HS-27A (cell line): ENCODE measurements at places on chromosomes 3 and 15.

DNA sequence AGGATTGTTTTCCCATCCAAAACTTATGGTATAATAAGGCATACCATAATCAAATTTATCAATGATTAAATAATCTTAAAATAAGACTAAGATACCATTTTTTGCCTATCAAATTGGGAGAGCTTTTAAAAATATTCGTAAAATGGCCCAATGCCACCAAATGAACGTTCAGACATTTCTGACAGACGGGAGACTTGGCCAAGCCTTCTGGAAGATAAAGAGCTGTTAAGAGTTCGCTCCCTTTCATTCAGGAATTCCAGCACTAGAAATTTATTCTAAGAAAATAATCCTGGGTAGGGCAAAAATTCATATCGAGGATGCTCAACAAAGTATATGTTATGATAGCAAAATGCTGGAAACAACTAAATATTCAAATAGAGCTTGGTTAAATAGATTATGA lies 85.6 kb upstream of the NEO1 start:
- no peak for DNase-seq

GRCh38 chr15:41462084-41462795 lies 31.4 kb upstream of the ITPKA start:
- no peak for DNase-seq

- peak; percentile 71 for DNase-seq
Observed at GRCh38 chr3:50600841-50601591, 10.6 kb downstream of the CISH start.

- DNase-seq, result no peak
Observed at GRCh38 chr3:69241769-69242168, 119.4 kb upstream of the LMOD3 start.

GRCh38 chr3:29594261-29594660 lies 313.4 kb downstream of the RBMS3 start:
- DNase-seq, result no peak

DNA sequence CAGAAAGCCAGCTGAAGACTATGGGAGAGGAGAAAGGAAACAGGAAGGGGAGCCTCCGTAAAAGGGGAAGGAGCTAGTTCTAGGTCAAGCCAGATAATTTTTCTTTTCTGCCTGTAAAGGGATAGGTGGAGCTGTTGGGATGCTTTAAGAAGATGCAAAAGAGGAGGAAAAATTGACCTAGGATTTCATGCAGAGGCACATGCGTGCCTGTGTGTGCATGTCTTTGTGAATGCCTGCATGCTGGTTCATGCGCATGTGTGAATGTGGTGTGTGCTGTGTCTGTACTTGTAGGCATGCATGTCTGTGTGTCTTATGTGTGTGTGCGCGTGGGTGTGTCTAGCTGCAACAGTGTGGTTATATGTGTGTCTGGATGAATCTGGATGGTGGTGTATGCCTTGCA lies 27.3 kb downstream of the CCDC33 start:
- no peak for DNase-seq

- no peak for DNase-seq
Observed at GRCh38 chr3:115638991-115639390, 15.7 kb downstream of the GAP43 start.

- DNase-seq, result no peak
Observed at GRCh38 chr3:24020036-24020691, 75.1 kb downstream of the NR1D2 start.

GRCh38 chr3:15659254-15659975 lies 57.9 kb downstream of the BTD start:
- no peak for DNase-seq

DNA sequence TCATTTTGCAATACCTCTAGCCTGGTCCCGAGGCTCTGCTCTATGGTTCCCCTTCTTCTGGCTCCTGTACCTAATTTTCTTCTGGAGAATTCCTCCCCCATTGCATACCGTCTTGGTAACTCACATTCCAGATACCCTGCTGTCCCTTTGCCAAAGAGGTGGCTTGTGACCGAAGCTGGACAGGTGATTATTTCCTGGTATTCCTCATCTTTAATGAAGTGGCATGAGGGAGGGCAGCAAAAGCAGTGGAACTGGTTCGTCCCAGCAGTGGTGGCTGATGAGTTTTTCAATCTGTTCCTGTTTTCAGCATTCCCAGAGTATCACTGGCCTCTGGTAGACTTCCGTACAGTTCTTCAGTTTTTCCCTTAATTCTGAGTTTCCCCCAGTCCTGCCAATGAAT lies 186.2 kb upstream of the CADPS start:
- no peak for DNase-seq

DNA sequence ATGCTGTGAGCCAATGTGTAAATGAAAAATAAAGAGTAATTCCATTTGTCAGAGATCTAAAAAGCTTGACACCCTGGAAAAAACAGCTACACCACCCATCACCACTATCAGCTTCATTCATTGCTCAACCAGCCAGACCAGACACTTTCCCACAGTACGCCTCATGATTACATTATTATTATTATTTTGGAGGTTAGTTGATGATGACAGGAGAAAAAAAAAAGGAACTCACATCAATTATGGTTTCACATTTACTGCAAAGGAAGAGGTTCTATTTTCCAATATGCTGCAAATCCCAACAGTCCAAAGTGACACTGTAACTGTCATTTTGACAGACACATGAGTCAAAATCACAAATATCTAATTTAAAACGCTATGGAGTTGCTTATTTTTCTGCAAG lies 134.7 kb upstream of the TSC22D2 start:
- DNase-seq, result no peak

GRCh38 chr3:123658118-123658851 lies 73.4 kb upstream of the HACD2 start:
- DNase-seq, result no peak

DNA sequence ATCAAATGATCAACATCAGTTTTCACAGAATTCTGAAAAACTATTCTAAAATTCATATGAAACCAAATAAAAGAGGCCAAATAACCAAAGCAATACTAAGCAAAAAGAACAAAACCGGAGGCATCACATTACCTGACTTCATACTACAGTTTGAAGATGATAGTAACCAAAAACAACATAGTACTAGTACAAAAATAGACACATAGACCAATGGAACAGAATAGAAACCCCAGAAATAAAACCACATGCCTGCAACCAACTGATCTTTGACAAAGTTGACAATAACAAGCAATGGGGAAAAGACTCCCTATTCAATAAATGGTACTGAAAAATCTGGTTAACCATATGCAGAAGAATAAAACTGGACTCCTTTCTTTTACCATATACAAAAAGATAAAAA lies 75.7 kb upstream of the FXR1 start:
- DNase-seq, result no peak

- DNase-seq, result peak; percentile 91
Observed at GRCh38 chr15:60390871-60391501, 6.8 kb downstream of the ANXA2 start.

- DNase-seq, result no peak
Observed at GRCh38 chr15:43105077-43105736, 631 bp downstream of the UBR1 start.

GRCh38 chr3:33317963-33318709 lies 40.9 kb downstream of the FBXL2 start:
- DNase-seq, result no peak

DNA sequence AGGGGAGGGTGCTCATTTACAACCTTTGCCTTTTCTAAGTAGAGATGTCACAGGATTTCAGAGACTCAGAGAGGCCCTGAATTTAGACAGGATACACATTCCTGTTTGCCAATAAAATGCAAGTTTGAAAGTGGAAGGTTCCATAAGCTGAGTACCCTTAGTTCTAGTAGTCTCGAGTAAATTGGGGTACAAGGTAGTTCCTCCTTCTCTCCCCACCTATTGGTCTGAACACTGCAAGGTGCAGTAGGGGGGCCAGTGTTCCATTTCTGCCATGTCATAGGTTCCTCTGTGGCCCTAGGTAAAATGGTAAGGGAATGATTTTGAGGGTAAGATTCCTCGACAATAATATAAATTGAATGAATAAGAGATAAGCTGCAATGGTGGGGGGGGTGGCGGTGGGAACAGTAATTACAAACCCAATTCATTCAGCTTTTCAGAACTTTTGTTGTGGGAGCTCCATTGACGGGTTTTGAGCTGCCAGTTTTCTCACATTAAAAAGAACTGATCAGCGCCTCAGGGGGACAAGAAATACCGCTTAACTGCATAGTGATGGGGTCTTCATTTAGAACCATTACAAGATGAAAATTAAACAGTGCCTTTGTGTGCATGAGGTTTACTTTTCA lies 5.9 kb downstream of the SOX2 start:
- DNase-seq, result no peak

GRCh38 chr15:38253351-38253781 lies 730 bp downstream of the SPRED1 start:
- DNase-seq, result no peak

- DNase-seq, result no peak
Observed at GRCh38 chr3:165056510-165056909, 21.8 kb downstream of the SI start.

DNA sequence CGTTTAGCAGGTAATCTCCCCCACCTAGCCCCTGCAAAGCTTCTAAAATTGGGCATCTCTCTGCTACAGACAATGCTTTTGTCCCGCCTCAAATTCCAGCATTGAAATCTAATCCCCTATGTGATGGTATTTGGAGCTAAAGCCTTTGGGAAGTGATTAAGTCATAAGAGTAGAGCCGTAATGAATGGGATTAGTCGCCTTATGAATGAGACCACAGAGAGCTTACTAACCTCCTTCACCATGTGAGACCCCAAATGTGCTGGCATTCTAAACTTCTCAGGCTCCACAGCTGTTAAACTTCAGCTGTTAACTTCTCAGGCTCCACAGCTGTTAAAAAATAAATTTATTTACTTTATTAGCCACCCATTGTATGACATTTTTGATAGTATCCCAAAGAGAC lies 374.2 kb upstream of the BCHE start:
- no peak for DNase-seq

GRCh38 chr3:58258392-58259055 lies 20.9 kb downstream of the ABHD6 start:
- DNase-seq, result no peak

- DNase-seq, result no peak
Observed at GRCh38 chr15:29471757-29472156, 202.1 kb upstream of the NSMCE3 start.

DNA sequence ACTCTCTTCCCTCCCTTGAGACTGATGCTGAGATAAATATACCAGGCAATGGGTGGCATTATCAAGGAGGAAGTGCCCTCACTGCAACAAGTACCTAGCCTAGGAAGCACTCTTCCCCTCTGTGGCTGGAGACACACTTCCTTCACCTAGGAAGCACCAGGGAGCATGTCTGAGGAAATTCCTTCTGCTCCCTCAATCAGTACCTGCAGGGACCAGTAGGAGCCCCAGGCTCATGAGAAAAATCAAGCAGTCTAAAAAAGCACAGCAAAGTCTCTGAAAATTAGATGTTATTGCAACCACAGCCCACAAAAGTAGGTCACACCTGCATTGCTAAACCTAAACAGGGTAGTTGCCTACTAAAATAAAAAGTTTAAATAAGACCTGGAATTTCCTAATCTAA lies 78.2 kb upstream of the TRPM1 start:
- DNase-seq, result no peak

GRCh38 chr3:6089780-6090179 lies 771.1 kb upstream of the GRM7 start:
- DNase-seq, result no peak

DNA sequence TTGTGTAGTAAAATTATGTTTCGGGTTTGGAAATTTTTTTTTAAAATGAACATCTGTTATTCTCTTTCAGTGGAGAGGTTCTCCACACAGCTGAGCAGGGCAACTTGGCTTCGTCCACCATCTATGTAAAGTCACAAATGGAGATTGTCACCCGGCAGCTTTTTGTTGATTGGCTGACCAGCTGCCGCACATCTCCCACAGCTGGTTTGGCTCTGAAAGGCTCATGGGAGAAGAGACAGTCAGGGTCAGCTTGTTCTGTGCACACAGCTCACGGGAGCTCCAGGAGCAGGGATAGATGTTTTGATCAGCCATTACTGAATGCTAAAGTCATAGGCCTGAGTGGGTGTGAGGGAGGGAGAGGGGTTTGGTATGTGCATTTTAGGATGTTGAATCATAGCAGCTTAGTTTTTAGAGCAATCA lies 12.9 kb upstream of the CCDC80 start:
- DNase-seq, result no peak

DNA sequence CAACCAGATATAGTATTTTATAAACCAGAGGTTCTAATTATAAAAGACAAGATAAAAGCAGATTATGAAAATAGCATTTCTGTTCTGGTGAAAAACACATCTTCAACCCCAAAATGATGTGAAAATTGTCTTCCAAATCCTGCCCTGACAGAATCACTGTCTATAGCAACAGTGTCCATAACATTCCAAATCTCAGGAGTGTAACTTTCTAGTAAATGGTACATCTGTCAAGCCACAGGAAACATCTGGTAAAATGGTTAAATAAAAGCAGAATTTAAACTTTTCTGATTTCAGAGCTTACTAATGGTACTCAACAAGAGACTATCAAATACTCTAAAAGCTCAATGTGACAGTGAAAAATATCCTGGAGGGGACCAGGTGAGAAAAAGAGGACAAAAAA lies 60.5 kb downstream of the VGLL4 start:
- no peak for DNase-seq

- DNase-seq, result peak; percentile 38
Observed at GRCh38 chr3:158105119-158105709, 1.0 kb downstream of the SHOX2 start.

DNA sequence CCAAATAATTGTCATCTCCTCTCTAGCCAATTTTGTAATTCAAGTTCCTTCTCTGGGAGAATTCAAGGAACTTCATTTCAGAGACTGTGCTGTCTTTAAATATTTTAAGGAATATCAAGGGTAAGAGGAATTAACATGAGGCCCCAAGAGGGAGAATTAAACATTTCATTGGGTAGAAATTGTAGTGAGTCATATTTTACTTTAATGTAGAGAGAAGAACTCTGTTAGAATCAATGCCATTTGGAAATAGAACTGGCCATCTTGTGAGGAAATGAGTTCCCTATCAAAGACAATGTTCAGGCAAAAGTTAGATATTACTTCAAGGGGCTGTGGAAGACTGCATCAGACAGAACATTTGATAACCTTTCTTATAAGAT lies 43.5 kb upstream of the TP63 start:
- DNase-seq, result no peak

GRCh38 chr15:74174219-74174957 lies 878 bp downstream of the ISLR start:
- no peak for DNase-seq

GRCh38 chr15:100783291-100783690 lies 96.3 kb upstream of the ALDH1A3 start:
- DNase-seq, result no peak

DNA sequence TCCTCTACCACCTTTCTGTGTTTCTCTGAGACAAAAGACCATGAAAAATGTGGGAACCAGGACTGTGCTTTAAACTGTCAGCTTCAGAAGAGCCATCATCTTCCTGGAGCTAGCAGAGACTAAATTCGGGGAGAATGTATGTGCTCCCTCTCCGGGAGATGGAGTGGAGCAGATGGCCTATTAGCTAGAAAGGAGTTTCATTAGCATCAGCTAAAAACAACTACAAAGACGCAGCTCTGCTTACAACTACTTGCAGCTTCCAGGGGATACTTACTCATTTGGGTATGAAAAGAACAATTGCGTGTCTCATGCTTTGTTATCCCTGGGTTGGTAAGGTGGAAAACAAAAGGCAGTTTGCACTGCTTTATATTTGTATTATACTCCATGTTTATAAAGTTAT lies 159.6 kb downstream of the MFSD1 start:
- DNase-seq, result no peak
